ENCODE measurements at places on chromosomes 2 and 18.

DNA sequence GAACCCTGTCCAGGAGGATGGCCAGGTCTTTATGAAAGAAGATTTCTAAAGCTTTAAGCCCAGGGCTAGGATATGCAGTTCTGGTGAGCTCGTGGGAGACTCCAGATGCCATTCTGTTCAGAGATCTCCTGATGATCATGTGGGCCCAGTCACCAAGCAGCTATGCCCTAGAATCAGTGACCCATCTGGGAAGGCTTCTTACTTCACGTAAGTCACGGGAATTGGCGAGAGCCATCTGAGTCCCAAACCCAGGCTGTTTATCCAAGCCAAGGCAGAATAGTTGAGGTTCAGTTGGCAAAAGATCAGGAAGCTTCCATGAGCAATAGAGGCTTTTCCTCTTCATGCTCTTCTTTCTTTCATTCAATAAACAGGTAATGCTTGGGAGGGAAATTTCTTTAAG is 23.9 kb downstream of the ANTXR1 start:
- peak; percentile 65 for DNase-seq

- DNase-seq: peak; percentile 64
These were observed 14.3 kb upstream of the STAM2 start for GRCh38 chr2:152189622-152190495.

DNA sequence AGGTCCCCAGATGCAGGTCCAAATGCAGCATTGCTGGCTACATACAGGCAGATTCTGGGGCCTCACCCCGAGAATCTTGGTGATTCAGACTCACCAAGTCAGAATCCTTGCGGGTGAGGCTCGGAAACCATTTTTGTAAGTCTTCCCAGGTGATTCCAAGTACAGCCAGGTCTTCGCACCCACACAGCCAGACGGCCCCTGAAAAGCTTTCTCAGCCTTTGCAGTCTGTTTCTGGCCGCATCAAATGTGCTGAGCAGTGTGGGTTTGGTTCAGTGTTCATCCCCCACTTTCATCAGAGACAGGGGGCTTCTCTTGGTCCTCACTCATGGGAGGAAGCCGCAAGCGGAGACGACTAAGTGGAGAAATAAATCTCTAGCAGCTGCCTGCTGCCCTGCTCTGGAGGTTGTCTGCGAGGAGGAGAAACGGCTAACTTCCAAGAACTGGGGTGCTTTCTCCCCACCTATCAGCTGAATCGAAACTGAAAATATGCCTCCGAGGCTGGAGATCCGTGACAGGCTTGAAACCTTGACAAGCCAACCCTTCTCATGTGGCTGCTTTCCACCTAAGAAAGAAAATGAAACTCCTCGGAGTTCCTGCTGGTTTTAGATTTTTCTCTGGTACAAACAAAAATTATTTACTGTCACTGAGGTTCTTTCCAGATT is 8.9 kb upstream of the TMEM185B start:
- no peak for DNase-seq

GRCh38 chr2:80323610-80324009 is 19.1 kb upstream of the LRRTM1 start:
- DNase-seq: no peak

- DNase-seq: no peak
These were observed 141.4 kb downstream of the SMAD7 start for GRCh38 chr18:48809365-48809764.
